AG10803 (cell line): ENCODE measurements at places on chromosomes 5 and 9.

DNA sequence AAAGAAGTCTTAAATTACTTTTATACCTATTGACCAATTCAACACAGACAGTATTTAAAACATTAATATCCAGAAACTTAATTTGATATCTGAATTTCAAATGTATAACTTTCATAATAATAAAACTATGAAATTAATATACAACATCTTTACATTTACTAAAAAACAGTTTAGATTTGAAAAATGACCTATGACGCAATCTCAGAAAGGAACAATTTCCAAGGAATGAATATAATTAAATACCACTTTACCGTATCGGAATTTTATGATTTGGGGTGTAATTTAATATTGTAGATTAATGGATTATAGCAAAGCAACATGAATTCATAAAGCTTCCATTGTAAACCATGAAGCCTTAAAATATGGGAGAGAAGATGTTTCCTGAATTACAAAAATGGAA is 321.5 kb upstream of the TRPM3 start:
- DNase-seq: no peak

- DNase-seq: no peak
Observed at GRCh38 chr9:10928372-10928771, 315.6 kb upstream of the PTPRD start.

DNA sequence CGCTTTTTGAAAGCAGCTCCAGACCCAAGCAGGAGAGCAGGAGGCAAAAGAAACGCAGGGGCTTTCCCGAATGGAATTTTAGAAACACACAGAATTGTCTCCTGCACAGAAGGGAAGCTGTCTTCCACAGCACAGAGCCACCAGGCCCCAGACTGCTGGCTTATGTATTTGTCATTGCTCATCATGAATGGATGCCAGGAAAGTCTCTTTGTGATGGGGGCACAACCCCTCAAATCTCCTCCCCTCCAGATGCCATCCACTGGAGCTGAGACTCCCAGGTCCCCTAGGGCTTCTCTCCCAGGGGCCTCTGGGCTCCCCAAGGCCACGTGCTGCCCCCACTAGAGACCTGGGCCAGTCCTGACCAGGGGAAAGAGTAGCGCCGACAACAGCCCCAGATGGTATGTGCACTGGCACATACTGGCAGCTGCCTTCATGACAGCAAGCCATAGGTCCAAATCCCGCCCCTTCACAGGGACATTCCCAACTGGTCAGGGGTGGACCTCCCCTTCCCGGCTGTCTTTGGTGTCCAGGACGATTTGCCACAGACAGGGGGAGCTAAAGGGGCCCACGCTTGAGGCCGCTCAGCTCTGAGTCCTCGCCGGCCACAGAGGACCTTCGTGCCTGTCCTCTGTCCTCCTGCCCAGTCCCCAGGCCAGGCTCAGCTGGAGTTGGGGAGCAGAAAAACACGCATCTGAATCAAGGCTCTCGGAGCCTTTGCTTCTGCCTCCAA is 127.8 kb downstream of the KCNIP1 start:
- DNase-seq: peak; percentile 17

DNA sequence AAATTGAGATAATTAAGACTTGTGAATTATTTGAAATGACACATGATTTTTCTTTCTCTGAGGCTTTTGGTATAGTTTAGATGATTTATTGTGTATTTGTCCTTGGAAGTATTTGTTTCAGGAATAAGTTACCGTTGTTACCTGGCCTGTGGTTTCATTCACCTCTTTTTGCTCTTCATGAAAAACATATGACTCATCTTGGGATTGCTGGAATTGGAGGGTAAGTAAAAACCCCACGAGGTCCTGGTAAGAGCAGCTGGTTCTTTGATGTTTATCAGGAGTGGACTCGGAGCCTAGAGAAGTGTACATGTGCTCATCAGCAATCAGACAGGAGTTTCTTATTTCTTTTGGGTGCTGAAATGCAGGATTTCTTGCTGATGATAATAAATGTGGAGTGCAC is 275.3 kb downstream of the PSAT1 start:
- no peak for DNase-seq

- no peak for DNase-seq
Observed at GRCh38 chr9:8206720-8207119, 407.1 kb upstream of the DMAC1 start.

DNA sequence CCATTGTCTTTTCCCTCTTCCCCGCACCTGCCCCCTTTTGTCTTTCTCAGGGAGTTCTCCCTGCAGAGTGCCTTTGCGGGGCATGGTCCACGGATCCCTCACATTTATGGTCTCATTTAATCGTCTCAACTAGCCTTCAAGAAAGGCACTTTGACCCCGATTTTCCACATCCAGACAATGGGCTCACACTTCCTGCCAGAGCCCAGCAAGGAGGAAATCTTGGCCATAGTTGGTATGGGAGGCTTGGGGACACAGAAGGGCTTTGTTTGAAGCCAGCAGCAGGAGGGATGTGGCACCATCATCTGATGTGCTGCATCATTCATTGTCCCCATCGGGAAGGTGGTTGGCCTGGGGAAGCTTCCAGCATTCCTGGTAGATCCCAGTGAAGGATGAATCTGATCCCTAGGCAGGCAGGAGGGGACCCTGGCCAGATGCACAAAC is 24.9 kb downstream of the GSN start:
- no peak for DNase-seq

DNA sequence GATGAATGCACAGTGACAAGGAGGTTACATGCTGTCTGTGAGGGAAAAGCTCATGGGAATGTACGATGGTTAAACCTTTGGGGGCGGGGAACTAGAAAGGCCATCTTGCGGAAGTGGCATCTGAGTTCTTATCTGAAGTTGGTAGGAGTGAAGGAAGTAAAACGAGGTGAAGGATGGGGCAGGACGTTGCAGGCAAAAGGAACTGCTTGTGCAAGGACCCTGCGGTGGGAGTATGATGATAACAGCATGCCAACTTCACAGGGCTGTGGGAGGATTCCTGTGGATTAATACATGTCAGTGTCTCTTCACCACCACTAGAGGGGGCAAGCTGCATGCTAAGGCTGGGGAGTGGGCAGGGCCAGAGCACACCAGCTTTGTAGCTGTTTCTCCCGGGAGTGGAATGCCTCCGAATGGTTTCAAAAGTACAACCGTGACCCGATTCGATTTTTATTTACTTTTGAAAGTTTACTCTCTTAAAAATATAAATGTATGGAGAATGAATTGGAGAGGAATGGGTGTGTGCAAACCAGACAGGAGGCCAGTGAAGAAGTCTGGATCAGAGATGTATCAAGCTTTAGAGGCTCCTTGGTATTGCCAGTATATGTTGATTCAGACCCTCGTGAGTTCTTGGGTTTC is 62.5 kb downstream of the CYFIP2 start:
- peak; percentile 81 for DNase-seq

GRCh38 chr5:14266686-14267085 is 123.5 kb downstream of the TRIO start:
- no peak for DNase-seq

GRCh38 chr5:124570285-124571035 is 176.0 kb downstream of the ZNF608 start:
- DNase-seq: no peak

GRCh38 chr5:89950234-89950633 is 459.3 kb downstream of the CETN3 start:
- no peak for DNase-seq

DNA sequence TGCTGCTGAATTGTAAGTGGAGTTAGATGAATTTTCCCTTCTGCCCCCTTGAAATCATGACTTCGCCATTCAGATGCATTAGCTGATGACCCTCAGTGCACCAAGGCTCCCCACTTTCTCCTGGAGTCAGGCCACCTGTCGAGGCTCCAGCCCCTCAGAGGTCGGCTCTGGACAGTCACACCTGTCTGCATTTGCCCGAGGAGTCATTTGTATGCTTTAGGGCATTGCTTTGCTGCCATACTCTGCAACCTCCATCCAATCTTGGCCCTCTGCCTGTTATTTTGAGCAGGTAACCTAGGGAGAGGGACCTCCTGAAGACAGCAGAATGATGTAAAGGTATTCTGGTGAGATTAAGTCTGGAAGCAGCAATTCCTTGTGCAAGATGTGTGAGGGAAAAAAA is 144.8 kb downstream of the MACROH2A1 start:
- no peak for DNase-seq

GRCh38 chr5:146165460-146165859 is 17.0 kb downstream of the LARS1 start:
- DNase-seq: peak; percentile 40

DNA sequence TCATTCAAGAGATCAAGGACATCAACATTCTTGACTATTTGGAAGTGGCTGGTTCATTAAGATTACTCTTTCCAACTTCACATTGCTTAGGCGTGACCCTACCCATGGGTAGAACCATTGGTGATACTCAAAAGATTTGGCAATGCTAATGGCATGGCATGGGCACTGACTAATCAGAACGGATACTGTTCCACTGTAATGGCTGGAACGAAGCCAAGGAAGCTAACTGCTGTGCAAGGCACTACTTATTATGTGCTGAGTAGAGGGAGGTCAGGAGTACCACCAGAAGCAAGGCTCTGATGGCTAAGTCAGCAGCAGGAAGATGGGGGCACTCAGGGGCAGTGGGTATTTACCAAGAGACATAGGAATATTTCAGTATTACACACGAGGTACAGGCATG is 31.9 kb downstream of the GNA14 start:
- DNase-seq: no peak

DNA sequence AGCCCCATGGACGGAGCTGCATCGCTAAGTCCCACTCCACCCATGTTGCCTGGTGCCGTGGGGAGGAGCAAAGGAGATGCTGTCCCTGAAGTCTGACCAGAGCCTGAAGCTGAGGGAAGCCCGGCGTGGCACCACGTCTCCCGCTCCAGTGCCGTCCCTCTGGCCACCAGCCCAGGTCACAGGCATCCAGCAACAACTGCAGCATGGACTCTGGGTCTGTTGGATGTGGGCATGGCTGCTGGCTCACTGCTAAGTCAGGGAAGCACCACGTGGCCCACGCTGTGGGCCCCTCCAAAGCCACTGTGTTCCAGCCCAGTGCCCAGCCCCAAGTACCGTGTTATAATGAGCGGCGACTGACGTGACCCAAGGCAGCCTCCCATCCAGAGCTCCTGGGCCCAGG is 112.6 kb downstream of the SYK start:
- no peak for DNase-seq

DNA sequence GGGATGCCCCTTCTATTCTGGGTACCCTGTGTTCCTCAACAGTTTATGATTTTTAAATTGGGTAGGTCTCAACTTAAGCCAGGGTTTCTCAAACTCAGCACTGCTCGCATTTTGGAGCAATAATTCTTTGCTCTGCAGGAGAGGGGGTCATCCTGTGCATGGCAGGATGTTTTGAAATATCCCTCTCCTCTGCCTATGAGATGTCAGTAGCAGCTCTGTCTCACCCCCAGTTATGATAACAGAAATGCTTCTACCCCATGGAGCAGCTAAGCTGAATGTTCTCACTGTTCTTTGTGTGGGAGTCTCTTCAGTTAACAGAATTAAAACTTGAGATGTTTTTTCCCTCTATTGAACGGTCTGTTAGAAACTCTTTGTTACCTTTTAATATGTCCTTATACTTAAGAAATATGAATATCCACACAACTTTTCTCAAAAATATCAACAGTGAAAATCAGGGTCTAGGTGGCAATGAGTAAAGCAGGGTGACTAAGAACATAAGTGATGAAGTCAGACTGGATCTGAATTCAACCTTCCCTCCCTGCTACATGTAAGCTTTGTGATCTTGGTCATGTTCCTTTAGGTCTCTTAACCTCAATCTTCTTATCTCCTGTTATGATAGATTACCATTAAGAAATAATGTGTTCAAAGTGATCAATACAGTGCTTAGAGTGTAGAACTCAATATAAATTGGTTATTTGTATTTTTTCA is 89.0 kb downstream of the CAMK4 start:
- no peak for DNase-seq

- DNase-seq: no peak
Observed at GRCh38 chr5:180642779-180643178, 6.6 kb downstream of the FLT4 start.

GRCh38 chr5:33276628-33276950 is 164.2 kb upstream of the TARS1 start:
- no peak for DNase-seq

GRCh38 chr9:113616621-113617496 is 153.3 kb downstream of the RGS3 start:
- DNase-seq: peak; percentile 26

DNA sequence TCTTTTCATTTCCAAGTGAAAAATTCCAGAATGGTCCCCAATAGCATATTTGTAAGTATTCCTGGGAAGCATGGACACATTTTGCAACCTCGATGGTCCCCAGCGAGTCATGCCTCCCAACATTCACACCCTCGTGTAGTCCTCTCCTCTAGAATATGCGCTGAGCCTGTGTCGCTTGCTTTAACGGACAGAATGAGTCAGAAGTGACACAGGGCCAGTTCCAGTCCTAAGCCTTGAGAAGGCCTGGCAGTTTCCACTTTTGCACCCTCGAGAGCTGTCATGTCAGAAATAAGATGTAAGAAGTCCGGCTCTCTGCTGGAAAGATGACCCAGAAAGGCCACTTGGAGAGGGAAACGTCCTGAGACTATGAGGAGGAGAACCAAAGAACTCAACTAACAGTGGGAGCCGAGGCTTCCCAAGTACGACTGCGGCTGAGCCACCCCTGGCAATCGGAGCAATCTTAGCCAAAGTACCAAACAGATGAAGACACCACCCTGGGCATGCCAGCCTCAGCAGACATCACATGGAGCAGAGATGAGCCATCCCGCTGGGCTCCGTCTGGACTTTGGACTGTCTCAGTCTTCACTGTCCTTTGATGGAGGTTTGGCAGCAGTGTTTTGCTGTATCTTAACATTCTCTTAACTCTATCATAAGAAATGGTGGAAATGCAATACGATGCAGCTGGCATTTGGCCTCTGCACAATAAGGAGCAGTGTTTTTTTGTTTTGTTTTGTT is 42.6 kb upstream of the GFPT2 start:
- DNase-seq: no peak
